ENCODE measurements at places on chromosomes 4 and X.

DNA sequence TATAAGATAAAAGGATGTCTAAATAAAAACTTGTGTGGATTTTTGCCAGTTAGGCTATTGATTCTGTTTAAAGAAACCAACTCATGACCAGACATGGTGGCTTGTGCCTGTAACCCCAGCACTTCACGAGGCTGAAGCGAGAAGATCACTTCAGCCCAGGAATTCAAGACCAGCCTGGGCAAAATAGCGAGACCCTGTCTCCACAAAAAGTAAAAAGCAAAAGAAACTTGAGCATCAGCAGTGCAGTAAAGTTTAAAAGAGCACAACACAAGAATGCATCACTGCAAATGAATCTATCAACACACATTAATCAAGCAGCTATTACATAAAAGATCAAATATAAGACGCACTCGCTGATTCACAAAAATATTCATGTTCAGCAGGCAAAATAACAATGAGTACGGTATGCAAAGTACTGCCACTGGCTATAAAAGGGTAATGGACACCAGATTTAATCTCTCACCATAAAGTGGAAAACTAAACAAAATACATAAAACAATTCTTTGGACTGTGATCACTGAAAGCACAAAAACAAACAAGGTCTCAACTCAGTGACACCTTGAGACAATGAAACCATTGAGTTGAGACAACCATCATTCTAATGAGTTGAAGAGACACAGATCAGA lies 41.3 kb downstream of the LRBA start:
- no peak for DNase-seq

DNA sequence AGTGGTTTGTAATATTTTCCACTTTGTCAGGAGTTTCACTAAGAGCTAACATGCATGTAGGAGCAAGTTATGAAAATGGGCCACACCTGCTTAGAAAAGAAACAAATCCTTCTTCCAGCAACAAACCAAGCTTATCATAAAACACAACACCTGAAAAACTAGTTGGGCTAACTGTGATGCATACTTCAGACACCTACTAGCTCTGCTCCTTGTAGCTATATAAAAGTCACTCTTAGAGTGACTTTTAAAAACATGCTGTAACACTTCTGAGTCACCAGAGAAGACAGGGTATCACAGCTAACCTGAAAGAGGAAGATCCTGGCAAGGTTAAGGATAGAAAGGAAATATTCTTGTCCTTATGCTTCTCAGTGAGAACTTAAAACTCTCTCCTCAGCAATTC lies 3.6 kb upstream of the SLAIN2 start:
- no peak for DNase-seq

DNA sequence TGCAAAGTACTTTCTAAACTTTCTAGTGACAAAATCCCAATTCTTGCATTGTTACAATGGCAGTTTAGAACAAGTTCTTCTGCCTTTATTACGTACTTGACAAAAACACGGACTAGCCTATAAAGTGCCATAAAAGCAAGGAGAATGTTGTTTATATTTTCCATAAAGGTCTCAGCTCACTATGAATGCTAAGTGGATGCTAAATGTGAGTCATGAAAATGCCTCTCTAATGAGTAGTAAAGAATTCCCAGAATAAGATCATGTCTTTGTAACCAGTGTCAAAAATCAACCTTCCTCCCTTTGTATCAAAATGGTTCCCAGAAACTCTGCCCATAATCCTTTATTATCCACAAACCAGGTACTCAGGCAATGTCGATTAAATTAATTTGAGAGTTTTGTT lies 539.8 kb upstream of the SLIT2 start:
- no peak for DNase-seq

GRCh38 chrX:5991393-5991792 lies 237.3 kb downstream of the NLGN4X start:
- DNase-seq: no peak

DNA sequence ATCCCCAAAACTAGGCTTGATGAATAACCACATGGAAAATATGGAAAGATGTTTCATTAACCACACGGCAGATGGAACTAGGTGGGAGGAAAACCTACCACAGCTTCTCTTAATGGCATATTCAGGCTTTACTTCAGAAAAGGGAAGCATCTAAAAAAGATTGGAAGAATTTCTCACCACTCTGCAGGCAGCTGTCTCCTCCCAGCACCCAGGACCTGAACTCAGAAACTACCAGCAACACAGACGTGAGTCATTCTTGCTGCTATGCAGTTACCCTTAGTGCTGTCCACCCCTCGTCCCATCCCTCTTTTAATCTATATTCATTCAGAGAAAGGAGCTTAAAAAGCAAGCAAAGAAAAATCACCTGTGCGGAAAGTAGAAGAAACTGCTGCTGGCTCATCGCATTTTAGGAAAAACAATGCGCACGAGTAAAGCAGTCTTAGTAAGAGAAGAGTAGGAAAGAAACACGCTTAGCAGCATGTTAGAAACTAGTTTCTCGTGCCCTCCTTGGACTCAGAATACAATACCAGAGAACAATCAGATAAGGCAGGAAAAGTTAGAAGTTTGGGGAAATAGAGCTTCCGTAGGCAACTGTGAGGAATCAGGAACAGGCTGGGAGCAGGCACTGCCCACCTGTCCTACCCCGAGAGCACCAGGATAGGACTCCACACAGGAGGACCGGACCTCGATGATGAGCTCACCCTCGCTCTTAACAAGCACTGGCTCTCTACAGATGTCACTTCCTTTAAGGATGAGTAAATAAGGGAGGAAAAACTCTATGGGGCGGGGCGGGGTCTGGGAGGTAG lies 48.1 kb upstream of the ENPP6 start:
- DNase-seq: no peak

GRCh38 chr4:173930329-173930967 lies 353.0 kb downstream of the FBXO8 start:
- no peak for DNase-seq

DNA sequence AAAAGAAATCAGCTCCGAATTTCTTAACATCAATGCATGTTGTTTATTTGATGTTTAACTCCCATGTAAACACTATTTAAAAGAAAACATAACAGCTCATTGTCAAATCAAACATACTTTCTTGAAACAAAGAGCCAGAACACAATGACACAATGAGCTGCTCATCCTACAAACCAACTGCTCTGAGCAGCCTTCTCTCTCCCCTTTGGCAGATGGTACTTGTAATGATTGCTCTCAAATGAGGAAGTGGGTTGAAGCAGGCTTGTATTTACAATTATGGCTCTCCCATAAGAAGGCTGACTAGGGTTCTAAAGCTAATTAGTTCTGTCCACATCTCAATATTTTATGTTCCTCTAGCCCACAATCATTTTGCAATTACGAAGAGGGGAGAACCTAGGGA lies 637.8 kb upstream of the ADGRL3 start:
- no peak for DNase-seq

GRCh38 chr4:152360045-152360410 lies 175.9 kb downstream of the FBXW7 start:
- no peak for DNase-seq
